ENCODE measurements at places on chromosomes 2 and 18.

GRCh38 chr2:138276339-138276738 is 225.2 kb upstream of the SPOPL start:
- DNase-seq = no peak

DNA sequence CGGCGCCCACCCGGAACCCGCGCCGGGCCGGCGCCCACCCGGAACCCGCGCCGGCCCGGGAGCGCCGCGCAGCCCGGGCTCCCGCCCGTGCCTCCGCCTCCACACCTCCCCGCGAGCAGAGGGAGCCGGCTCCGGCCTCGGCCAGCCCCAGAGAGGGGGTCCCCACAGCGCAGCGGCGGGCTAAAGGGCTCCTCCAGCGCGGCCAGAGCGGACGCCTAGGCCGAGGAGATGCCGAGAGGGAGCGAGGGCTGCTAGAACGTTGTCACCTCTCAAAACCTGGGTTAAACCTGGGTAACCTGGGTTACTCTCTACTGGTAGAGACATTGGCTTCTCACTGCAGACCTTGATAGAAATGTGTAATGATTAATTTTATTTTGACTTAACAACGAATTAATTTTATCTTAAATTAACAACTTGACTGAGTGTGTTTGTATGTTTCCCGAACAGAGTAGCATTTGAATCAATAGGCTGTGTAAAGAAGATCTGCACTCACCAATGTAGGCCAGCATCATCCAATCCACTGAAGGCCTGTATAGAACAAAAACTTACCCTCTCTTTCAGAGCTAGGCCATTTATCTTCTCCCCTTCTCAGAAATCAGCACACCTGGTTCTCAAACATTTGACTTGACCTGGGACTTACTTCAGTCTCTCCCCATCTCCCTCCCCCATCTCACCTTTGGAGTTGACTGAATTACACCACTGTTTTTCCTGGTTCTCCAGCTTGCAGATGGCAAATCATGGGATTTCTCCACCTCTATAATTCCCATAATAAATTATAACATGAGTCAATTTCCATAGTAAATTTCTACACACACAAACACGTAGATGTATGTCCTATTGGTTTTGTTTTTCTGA is 242.7 kb downstream of the ASXL3 start:
- no peak for DNase-seq

- DNase-seq = no peak
Observed at GRCh38 chr2:23630961-23631360, 246.0 kb downstream of the KLHL29 start.

- DNase-seq = no peak
Observed at GRCh38 chr2:112636605-112637288, 9.0 kb upstream of the SLC20A1 start.

- no peak for DNase-seq
Observed at GRCh38 chr2:47644351-47644750, 138.6 kb upstream of the MSH6 start.

Data from NCI-H1930 (cell line).